Activated CD8-positive, alpha-beta T cell treated with anti-CD3 and anti-CD28 coated beads, Interleukin-2, amount 10 ng/mL, durations not matched to agents 7 days and 5 days (primary cell): ENCODE measurements at places on chromosomes 1 and 21.

DNA sequence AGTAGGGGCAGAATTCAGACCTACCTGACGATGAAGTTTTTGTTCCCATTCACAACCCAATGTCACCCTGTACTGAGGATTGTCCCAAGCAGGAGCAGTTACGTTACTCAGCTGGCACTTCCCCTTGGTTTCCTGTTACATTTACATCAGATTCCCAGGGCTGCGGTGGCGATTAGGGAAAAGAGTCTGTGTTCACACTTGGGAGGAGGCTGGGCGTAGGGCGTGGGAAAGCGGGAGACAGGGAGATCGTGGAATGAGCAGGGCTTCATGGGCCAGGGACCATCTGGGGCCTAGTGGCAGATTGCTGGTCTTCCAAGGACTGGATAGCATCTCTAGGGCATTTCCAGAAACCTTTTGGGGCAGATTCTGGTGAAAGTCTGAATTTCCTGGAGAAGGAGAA, 39.0 kb downstream of the TBX19 start:
- no peak overlapping the region for H3K27ac ChIP-seq
- no peak for DNase-seq
- peaks cover 4% of the 10 kb centered on the region for H3K36me3 ChIP-seq
- no peaks in the 10 kb centered on the region for H3K27me3 ChIP-seq
- no peak overlapping the region for H3K4me3 ChIP-seq
- H3K4me1 ChIP-seq, result peaks cover 25% of the 10 kb centered on the region

DNA sequence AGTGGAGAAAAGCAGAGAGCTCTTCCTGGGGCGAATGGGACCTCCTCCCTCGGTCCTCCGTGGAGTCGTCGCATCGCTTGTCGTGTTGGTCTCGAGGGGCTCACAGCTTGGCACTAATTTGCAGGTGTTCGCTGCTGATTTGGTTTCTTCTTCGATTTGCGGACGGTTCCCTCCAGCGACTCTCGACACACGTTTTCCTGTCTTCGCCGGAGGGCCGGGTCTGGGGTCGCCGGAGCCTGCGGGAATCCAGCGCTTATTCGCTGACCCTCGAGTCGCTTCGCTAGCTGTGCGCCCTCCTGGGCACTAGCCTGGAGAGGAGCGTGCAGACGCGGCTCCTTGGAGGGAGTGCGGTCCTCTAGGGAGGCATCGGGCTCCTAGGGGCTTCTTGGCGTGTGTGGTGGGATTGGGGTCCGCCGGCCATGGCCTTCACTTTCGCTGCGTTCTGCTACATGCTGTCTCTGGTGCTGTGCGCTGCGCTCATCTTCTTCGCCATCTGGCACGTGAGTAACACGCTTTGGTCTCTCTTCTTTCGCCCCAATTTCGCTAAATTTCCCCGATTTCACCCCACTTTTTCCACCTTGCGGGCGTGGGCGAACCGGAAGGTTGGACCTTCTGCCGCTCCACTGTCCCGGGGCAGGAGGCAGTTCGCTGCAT, 766 bp downstream of the CNIH3 start:
- no peak for DNase-seq
- H3K36me3 ChIP-seq, result peaks cover 3% of the 10 kb centered on the region
- no peak overlapping the region for H3K27ac ChIP-seq
- peak overlapping the region; percentile 52 for H3K4me3 ChIP-seq
- H3K27me3 ChIP-seq, result peaks cover 63% of the 10 kb centered on the region
- peaks cover 24% of the 10 kb centered on the region for H3K4me1 ChIP-seq

GRCh38 chr1:228544021-228544850, 57.1 kb downstream of the RNF187 start:
- H3K27ac ChIP-seq, result no peak overlapping the region
- DNase-seq, result no peak
- no peaks in the 10 kb centered on the region for H3K4me1 ChIP-seq
- no peaks in the 10 kb centered on the region for H3K36me3 ChIP-seq
- no peaks in the 10 kb centered on the region for H3K27me3 ChIP-seq
- H3K4me3 ChIP-seq, result no peak overlapping the region

GRCh38 chr1:88089961-88090360, 594.1 kb upstream of the PKN2 start:
- no peak for DNase-seq
- no peaks in the 10 kb centered on the region for H3K4me1 ChIP-seq
- no peaks in the 10 kb centered on the region for H3K36me3 ChIP-seq

DNA sequence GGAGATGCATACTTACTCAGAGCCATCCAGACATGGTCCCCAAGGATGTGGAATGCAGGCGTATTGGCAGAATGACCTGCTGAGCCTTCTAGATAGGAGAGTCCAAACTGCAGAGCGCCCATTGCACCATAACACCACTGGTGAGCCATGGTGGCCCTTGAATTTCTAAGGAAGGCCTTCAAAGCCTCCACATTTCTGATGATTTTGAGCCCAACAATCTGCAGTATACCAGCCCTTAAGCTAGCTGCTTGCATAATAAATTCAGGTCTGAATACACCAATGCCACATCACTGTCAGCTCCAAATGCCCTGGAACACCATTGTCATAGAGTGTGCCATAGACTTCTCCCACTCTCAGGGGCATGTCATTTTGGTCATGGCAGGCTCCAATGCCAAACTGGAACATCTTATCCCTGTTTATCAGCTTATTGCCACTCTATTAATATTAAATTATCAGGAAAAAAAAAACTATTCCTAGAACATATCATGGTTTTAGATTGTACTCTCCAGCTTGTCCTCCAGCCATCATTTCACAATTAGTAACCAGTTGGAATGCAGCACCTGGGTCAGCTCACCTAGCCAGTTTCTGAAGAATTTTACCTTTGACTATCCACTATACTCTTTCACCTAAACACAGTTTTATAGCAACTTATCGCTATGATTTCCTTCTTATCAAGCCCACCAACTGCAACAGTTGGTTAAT, 26.9 kb downstream of the NPHS2 start:
- no peaks in the 10 kb centered on the region for H3K4me1 ChIP-seq
- no peak overlapping the region for H3K27ac ChIP-seq
- no peak for DNase-seq

GRCh38 chr1:95013950-95014574, 58.7 kb downstream of the ALG14 start:
- no peak overlapping the region for H3K4me3 ChIP-seq
- no peaks in the 10 kb centered on the region for H3K36me3 ChIP-seq
- no peaks in the 10 kb centered on the region for H3K27me3 ChIP-seq
- no peak for DNase-seq
- H3K27ac ChIP-seq, result no peak overlapping the region

GRCh38 chr1:4856396-4856795, 202.0 kb downstream of the AJAP1 start:
- no peaks in the 10 kb centered on the region for H3K4me1 ChIP-seq
- no peak overlapping the region for H3K27ac ChIP-seq
- no peak overlapping the region for H3K4me3 ChIP-seq
- H3K27me3 ChIP-seq, result no peaks in the 10 kb centered on the region
- no peak for DNase-seq

- H3K4me1 ChIP-seq, result no peaks in the 10 kb centered on the region
- H3K27ac ChIP-seq, result no peak overlapping the region
- H3K27me3 ChIP-seq, result peaks cover 10% of the 10 kb centered on the region
- H3K4me3 ChIP-seq, result no peak overlapping the region
- no peak for DNase-seq
Measured at GRCh38 chr1:192817246-192817645, 8.4 kb downstream of the RGS2 start.

DNA sequence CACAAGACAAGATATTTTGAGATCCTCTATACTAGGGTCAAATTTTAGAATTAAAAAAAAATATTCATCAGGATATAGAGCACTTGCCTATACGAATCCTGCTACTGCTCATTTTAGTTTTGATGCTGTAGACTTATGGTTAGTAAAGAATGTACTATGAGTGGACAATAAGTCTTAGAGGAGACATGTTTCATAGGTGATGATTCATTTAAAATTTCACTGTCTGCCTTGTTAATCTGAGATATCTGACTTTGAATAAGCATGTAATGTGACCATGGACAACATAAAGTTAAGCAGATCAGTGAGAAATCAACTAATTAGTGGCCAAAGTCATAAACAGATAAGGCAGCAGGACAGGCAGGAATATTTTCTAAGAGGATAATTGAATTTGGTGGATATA, 106.8 kb upstream of the HP1BP3 start:
- peaks cover 11% of the 10 kb centered on the region for H3K36me3 ChIP-seq
- no peaks in the 10 kb centered on the region for H3K4me1 ChIP-seq
- H3K27ac ChIP-seq, result no peak overlapping the region
